ENCODE measurements at places on chromosomes 4 and X. TPM values are rescaled to one million over a fixed set of nuclear protein-coding genes. Genes with fewer than 3 reads are reported as not detected.

Gene TEX13D
- not detected for total RNA-seq

Gene CSAG3
- not detected for total RNA-seq

Gene SPACA5B
- not detected for total RNA-seq

Gene CCDC149
- 5.1 TPM for total RNA-seq

Gene NWD2
- not detected for total RNA-seq

Gene BMP3
- 35.4 TPM for total RNA-seq

GRCh38 chr4:187493661-187494060, 501.9 kb upstream of the ZFP42 start:
- no peak for DNase-seq

DNA sequence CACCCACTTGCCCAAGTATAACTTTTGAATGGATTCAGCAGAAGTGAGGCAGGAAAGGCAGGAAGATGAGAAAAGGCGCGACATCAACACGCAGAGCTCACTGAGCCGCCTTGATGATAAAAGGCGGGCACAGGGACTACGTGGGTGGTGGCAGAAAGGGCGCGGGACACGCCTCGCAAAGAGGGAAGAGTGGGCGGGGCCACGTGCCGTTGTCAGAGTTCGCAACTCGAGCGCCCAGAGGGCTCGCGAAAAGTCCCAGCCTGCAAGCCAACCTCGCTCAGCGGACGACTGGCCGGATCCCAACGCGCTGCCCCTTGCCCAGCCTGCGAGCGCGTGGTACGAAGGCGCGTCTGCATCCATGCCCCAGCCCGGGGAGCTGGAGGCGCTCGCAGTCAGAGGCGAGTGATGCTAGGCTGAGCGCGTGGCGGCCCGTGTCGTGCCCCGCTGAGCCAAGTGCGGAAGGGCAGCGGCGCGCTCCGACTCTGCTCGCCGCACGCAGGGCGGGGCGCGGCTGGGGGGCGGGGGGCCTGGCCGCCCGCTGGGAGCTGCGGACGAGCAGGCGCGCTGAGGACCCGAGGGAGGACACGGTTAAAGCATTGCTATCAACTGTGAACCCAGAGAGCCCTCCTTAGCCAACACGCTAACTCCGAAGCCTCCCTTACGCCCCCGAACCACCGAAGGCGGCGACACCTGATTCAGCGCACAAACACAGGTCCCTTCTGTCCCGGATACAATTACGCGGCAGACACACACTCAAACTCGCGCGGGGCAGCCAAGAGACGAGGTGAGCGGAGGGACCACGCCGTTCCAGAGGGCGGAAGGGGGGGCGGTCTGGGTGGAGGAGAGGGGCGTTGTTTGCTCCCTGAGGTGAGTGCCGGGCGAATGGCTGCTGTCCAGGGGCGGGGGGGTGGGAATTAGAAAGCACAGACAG, at the start of gene UGT8:
UGT8 (plus strand) TSS at position 617 of the 931 bp plus-strand sequence. CDS start 24,074 bp downstream, outside the sequence.
- peak; percentile 95 for DNase-seq

DNA sequence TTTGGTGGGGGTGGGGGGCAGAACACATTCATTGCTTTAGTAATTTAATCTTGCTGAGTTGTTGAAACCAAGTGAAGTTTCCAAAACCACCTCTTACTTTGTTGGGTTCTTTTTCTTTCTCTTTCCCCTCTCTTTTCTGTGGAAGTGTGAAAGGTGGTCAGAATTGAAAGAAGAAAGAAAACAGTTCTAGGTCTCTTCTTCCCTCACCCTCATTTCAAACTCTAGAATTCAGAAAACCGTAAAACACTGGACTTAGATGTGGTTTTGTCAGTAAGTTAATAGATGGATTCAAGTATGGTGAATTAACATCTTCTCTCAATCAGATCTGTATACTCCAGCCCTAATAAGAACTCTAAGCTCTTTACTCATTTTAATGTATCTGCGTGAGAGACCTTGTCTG, 23.7 kb downstream of the PLP1 start:
- no peak for DNase-seq

- DNase-seq = no peak
Measured at GRCh38 chrX:154333837-154334271, 38.3 kb downstream of the TKTL1 start.

- DNase-seq = no peak
Measured at GRCh38 chr4:7513671-7514070, 78.9 kb upstream of the PSAPL1 start.

- no peak for DNase-seq
Measured at GRCh38 chr4:107665001-107665400, 55.0 kb downstream of the PAPSS1 start.

Data from Peyer's patch (tissue), 4 donors.